8988T (cell line): ENCODE measurements at places on chromosomes 16 and 17.

DNA sequence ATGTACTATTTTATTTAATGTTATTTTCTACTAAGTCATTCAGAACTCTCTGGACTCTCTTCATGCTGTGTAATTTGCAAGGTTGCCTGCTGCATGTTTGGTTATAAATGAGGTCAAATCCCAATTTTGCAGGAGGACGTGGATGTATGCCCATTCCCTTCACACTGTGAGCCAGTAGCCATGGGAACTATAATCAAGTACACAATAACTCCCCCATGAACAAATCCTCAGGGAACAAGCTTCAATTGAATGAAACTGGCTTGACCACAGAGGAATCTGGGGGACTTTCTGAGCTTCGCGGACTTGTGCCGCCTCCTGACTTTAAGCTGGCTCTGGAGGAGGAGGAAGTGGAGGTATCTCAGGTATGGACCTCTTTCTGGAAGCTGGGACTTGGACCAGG is 14.6 kb upstream of the KCTD13 start:
- no peak for DNase-seq

DNA sequence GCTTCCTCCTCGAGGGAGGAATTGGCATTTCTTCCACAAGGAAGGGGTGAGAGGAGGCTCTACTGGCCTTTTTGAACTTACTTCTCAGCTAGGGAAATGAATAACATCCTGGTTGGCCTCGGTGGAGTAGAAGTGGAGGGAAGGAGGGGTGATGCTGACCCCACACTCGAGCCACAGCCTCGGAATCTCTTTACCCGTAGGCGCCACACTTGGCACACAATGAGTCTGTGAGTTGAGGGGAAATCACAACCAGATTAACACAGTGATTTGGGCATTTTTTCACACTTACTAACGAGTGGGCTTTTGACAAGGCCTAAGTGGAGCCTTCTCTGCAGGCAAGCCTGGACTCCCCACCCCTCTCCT is 47.3 kb upstream of the TBX2 start:
- DNase-seq = no peak

DNA sequence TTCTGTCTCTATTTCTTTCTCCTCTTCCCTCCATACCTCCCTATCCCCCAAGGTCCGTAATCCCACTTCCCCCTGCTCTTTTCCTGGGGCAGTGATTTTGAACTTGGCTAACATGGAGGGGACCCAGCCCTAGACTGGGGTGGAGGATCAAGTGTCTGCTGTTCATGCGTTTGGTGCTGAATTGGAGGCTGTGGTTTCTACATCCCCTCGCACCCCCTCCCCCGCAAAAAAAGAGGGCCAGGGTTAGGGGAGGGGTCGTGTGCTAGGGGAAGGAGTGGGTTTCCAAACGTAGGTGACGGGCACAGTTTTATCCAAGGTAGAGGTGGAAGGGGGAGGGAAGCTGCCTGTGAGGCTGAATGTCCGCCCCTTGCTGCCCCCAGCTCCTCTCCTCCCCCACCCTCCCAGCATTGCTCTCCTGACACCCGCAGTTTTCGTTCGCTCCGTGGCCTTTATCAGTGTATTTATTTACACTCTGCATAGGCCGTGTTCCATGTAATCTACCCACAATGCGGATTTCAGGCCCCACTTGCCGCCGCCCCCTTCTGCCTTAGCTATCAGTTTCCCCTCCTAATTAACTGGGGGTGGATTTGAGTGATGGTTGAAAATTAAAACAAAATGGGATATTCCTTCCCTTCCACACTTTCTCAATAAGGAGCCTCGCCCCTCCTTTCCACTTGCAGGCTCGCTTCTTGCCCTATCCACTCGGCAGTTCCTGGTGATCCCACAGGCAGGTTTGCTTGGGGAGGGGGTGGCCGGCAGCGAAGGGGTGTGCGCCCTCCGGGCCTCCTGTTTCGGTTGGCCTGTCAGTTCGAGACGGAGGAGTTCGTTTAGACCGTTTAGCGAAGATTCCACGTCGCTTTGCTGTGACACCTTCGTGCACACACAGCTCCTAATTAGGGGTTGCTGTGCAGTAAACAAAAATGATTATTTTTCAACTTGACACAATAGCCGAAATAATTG is 2.0 kb downstream of the GNAO1 start:
- DNase-seq = no peak

DNA sequence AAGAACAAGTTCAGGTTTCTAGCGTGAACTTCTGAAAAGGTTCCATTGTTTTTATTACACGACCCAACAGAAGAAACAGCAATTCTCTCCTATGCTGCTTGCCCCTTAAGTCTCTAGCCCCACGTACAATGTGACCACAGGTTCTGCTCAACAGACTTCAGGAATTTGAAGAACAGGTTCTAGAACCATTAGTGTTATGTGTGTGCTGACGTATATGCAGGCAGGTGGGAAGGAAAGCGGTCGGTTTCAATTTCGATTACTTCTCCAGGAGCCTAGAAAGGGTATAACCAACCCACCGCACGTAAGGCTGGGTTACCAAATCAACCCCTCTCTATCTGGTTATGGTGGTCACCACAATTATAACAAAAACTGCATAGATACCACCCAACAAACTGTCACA is 39.4 kb downstream of the XPO6 start:
- no peak for DNase-seq

GRCh38 chr17:50944054-50944901 is 78.1 kb upstream of the TOB1 start:
- no peak for DNase-seq

DNA sequence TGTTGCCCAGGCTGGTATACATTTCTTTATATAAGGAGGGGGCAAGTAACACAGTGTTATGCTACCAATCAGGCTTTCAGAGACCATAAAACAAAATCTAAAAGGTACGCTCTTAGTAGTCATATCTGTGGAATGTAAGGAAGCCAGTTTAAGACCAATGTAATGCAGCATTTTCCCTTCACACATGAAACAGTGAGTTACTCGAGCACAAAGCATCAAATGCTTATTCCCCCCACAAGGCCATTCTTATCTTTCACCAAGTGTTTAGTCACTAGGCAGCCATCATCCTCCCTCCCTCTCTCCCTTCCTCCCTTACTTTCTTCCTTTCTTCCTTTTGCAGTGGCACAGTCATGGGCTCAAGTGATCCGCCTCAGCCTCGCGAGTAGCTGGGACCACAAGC is 12.8 kb downstream of the HMOX2 start:
- DNase-seq = no peak

DNA sequence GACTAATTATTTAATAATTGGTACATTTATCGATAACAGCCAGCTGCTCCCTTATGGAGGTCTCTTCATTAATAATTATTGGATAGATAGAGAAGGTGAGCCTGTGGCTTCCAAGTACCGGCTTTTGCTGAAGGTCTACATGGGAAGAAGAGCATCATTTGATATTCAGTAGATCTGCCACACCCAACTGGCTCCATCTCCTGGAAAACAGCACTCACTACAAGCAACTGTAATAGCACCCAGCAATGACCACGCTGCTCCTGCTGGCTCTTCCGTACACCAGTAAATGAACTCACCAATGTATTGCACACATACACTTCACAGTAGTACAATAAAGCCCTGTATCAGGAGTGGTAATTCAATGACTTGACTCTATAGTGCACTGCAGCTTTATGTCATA is 19.5 kb downstream of the MARVELD3 start:
- peak; percentile 59 for DNase-seq

DNA sequence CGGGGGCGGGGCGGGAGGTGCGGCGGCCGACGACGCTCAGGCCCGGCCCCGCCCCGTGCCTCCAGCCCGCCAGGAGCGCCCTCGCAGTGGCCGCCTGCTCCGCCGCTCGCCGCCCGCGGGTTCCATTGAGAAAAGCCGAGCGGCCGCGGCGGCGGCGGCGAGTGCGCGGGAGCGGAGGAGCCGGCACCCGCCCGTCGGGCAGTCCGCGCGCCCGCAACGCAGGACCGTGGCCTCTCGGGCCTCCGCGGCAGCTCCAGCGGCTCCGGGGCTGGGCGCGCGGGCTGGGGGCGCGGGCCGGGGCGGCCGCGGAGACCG is at the start of gene ZFPM1:
Gene ZFPM1, plus strand, starts transcription at position 64 of the 315 bp plus-strand sequence. CDS start 359 bp downstream, outside the sequence.
- DNase-seq = peak; percentile 100

DNA sequence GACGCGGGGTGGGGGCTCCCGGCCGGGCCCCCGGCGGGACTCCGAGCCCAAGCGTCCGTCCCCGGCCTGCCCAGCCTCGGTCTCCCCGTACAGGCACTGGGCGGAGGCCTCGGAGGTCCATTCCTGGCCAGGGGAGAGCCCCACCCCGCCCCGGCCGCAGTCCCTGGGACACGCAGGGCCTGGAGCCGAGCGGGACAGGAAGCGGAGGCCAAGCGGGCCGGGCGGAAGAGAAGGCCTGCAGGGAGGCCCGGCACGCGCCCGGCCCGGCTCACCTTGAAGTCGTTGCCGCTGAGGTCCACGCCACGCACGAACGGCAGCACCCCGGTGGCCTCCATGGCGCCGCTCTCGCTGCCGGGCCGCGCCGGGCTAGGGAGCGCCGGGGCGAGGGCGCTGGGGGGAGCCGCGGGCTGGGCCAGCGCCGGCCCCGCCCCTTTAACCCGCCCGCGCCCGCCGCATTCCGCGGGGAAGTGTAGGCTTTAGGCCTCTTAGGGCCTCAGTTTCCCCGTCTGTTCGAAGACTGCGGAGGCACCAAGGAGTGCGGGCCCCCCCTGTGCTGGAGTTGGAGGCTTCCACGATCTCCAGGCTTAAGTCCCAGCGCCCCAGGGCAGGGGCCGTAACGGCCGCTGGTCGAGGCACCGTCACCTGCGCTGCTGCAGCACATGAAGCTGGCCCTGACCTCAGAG is at the start of gene FLII:
Gene FLII, minus strand, starts transcription at position 383 of the 683 bp plus-strand sequence. Its CDS starts 48 bp downstream, at position 335.
- DNase-seq = peak; percentile 68

DNA sequence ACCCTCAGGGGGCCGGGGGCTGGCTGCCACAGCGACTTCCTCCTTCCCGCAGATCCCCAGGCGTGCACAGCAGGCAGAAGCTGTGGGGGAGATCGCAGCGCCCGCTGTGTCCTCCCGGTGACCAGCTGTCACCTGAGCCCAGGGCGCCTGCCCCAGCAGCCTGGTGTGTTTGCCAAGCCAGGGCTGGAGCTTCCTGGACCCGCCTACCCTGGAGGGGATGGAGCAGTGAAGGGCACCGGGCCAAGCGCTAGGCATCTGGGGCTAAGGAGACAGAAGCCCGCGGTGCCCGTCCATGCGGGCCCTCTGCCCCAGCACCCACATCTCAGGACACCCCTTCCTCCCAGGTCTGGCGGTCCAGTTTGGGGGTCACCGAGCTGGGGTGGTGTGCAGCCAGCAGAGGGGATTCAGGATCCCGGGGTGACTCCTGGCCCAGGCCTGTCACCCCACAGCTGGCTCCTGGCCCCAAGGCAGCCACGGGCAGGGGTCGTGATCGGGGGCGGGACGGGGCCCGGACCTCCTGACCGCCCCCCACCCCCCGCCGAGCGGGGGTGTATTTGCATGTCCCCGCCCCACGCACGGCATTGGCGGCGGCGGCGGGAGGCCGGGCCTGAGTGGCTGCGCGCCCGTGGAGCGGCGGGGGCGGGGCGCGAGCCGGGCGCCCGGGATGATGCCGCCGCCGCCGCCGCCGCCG is at the start of gene RAB26:
Gene RAB26, plus strand, starts transcription at position 645 of the 691 bp plus-strand sequence. CDS start 159 bp downstream, outside the sequence.
- DNase-seq = peak; percentile 84

DNA sequence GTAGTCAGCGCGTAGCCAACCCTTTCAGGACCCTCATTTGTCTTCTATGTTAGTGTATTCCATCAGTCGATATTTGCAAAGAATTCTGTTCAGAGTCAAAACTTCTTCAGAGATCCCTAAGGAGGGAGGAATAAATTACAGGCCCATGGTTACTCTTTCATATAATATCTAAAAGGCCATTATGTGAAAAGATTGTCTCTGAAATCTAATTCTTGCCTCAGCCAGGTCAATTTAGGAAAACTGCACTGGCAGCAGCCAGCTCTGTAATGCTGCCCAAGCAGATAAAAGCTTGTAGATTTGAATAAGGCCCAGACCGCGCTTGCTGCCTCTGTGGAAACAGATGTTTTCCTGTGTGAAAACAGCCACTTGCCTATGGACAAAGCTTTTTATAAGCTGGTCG is 379.8 kb downstream of the CNTNAP4 start:
- no peak for DNase-seq

DNA sequence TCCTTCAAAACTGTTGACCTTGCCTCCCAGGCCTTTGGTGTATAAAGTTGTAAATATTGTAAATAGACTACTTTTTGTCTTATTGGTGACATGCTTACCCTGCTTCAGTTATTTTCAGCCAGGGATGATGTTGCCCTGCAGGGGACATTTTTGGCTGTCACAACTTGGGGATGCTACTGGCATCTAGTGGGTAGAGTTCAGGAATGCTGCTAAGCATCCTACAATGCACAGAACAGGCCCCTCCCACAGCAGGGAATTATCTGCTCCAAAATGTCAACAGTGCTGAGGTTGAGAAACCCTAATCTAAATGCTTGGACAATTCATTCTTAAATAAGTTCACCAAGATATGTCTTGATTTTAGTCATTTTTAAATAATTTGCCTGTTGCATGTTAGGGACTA is 459.8 kb downstream of the PMP22 start:
- DNase-seq = no peak

- no peak for DNase-seq
Measured at GRCh38 chr17:9944704-9945103, 39.6 kb upstream of the RCVRN start.

DNA sequence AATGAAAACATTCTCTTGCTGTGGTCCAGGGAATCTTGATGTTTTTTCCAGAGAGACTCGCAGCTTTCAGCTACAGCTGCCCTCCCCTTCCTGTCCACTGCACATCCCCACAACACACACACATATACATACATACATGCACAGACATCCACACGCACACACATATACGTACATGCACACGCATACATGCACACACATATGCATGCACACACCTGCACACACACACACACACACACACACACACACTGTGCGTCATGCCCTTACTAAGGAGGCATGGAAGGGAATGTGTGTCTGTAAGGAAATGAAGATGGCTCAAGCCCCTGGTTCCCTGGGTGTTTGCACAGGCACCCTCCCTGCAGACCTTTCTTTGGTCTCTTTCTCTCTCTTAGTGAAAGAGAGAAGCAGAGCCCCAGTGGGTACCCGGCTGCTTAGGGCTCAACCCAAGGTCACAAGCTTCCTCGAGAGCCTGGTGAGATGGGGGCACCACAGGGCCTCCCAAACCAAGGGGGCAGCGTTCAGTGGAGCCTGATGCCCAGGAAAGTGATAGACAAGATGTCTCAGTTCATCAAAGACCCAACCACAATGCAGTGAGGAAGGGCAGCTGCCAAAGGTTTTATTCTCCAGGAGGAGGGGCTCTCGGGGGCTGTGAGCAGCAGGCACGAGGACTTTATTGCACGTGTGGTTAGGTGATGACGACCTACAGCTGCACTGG is 33.3 kb downstream of the TNFRSF13B start:
- no peak for DNase-seq

GRCh38 chr16:85270374-85270773 is 158.1 kb upstream of the CIBAR2 start:
- no peak for DNase-seq
